ENCODE measurements at places on chromosomes 6 and 20.

GRCh38 chr6:35043381-35044130 is 97.6 kb downstream of the TCP11 start:
- DNase-seq: no peak

GRCh38 chr6:41289815-41290214 is 3.3 kb upstream of the TREM1 start:
- peak; percentile 4 for DNase-seq

- DNase-seq: no peak
These were observed 33.7 kb upstream of the FBXL4 start for GRCh38 chr6:98981473-98981872.

- no peak for DNase-seq
These were observed 78.0 kb downstream of the YTHDF1 start for GRCh38 chr20:63137851-63138415.

GRCh38 chr6:22631091-22631490 is 61.7 kb downstream of the HDGFL1 start:
- DNase-seq: no peak

DNA sequence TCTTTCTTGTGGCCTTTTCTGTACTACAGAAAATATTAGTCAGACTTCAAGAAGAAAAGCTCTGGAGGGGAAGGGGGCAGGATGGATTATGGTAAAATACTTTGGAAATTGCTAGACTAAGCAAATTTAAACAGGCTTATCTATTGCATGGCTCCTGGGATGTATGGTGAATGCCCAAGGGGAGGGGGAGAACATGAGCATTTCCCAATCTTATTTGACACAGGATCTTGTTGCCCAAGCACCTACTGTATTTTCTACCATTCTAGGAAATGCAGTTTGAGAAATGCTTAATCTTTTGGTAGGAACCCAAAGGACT is 86.1 kb upstream of the LAMP5 start:
- no peak for DNase-seq

GRCh38 chr20:41499961-41500725 is 118.0 kb downstream of the CHD6 start:
- no peak for DNase-seq

GRCh38 chr20:57932227-57932864 is 222.5 kb upstream of the PMEPA1 start:
- no peak for DNase-seq

- no peak for DNase-seq
These were observed 22.8 kb downstream of the SAMD5 start for GRCh38 chr6:147531321-147531720.

DNA sequence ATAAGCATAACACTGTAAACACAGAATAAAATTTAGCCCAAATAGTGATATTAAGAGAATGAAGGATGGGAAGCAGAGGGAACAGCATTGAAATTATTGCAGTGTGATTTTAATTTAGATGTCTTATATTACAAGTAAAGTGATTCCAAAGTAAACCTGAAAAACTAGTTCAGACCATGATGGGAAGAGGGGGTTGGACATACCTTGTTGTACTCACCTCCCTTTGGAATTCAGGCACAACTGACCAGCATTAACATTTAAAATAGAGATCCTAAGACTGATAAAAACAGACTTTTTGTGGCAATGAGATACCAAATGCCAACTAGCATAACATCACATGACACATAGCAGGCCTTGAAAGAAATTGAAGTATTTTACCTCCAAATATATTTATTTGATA is 262.6 kb upstream of the PRND start:
- DNase-seq: no peak

GRCh38 chr6:36578030-36578429 is 16.1 kb upstream of the SRSF3 start:
- DNase-seq: no peak

GRCh38 chr6:74199215-74199915 is 503.4 kb downstream of the CD109 start:
- no peak for DNase-seq

DNA sequence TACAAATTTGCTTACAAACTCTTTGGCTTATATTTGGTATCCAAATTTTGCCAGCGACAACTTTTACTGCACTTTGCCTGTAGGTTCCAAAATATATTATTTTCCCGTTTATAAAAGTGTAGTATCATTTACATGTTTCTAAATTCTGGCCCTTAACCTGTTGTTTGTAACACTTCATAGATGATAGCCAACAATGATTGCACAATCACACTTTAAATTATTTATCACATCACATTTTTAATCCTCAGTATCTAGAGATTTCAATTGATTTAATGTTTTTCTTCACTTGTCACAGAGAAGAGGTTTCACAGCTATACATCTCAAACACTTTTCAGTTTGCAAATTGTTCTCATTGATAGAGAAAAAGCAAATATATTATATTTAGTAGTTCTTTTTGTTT is 1151.2 kb upstream of the EYS start:
- no peak for DNase-seq

DNA sequence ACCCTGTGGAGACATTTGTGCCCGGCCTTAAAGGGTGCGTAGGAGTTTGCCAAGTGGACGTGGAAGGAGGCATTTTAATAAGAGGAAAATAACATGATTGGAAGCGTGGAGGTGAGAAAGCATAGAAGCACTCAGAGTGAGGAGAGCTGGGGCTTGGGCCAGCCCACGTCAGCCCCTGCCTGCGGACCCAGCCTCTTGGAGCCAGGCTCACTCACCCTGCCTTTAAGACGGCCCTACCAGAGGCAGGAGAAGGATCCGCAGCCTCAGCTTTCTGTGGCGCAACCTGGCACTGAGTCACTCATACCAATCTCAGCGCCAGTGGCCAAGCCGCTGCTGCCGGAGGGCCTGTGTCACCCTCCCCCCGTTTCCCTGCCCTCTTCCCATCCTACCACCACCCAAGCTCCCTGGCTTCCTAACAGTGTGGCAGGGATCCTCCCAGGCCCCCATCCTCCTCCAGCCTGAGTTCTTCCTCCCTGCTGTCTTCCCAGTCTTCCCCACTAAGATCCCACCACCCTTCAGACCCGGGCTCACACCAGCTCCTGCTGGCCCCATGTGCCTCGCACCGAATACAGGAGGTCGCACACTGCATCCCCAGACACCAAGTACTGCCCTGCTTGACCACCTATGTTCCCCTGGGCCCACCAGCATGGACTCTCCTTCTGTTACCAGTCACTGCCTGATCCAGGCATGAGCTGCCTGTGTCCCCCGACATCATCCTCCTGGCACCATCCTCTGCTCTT is 285.2 kb downstream of the UST start:
- DNase-seq: no peak

- no peak for DNase-seq
These were observed 282.9 kb upstream of the SOX4 start for GRCh38 chr6:21310568-21311140.

- DNase-seq: no peak
These were observed 3.7 kb downstream of the FOXF2 start for GRCh38 chr6:1392813-1393640.

GRCh38 chr6:113774127-113774825 is 82.9 kb upstream of the MARCKS start:
- no peak for DNase-seq

- no peak for DNase-seq
These were observed 110.0 kb upstream of the SYNDIG1 start for GRCh38 chr20:24359321-24360027.

DNA sequence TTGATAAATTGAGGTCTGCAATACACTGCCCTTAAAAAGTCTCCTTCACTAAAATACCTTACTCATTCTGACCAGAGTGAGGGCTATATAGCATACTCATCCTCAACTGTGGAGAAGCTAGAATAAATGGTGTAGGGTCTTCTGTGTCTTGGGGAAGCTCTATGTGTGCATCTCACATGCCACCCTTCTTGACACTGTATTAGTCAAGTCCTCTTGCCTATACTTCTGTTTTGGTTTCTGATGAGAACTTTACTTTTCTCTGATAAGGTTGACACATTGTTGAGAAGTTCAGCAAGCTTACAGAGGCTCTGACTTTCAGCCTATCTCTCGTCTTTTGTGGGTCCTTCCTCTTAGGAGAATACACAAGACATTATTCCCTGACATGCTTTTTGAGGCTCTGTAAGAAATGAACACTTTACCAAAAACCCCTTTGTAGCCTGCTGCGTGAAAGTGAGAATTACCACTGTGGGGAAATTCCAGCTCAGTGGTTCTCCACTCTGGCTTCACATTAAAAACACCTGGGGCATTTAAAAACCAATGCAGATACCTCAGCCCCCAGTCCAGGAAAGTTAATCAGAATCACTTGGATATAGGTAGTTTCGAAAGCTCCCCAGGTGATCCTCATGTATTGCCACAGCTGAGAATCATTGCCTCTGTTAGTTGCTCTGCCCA is 372.1 kb upstream of the HS3ST5 start:
- DNase-seq: no peak

DNA sequence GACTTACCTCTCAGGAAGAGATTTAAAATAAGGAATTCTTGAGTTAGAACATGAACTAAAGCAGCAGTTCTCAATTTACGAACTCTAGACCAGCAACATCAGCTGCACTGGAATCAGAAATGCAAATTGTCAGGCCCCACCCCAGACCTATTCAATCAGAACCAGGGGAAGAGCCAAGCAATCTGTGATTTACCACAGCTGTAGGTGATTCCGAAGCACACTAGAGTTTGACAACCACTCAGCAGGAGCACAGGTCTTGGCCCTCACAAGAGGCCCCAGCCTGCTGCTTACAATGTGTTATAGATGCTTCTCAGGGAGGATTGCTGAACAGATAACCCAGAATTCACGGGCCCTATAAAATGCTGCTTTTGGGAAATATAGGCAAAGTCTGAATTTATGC is 279.2 kb downstream of the PTPRK start:
- DNase-seq: no peak

DNA sequence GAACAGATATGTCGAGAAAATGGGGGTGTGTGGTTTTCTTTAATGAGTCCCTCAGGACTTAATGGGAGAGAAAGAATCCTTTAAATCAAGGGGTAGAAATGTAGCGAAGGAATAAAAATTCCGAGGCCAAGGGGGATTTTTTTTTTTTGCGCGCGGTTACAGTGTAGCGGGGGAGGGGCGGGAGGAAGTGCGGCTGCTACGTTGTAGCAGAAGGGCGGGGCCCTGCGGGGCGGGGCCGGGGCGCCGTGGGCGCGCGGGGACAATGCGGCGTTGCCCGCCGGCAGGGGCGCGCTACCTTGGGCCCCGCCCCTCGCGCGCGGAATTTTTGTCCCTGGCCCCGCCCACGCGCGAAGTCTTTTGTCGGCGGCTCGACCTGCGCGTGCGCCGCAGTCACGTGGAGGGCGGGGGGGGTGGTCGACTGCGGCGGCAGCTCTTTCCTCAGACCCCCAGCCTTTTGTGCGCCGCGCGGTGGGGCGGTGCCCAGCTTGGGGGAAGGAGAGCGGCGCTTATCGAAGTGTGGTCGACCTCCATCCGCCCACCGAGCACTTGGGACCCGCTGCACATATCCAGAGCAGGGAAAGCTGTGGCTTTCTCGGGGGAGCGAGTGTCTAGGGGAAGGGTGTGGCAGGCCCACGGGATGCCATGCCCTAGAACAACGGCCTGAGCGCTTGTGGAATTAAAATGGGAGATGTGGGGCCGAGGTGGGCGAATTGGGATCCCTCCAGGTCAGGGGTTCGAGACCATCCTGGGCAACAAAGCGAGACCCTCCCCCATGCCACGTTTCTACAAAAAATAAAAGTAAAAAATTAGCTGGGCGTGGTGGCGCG is 1.3 kb downstream of the TUBB start:
- DNase-seq: peak; percentile 74

GRCh38 chr6:1904466-1904799 is 294.7 kb downstream of the FOXC1 start:
- no peak for DNase-seq

DNA sequence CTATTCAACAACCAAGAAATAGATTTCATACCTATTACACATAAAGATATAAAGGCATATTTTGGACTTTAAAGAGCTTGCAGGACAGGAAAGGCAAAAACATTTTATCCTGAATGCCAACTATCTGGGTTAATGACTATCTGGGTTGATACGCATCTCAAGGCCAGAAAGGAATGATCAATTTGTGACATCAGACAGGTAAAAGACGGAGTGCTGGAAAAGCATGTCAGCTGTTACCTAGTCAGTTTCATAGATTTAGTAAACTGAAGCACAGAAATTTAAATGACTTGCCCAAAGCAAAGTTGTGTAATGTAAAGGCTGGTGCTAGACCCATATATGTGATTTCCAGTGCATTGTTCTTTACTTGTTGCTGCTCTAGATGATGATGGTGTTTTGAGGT is 36.8 kb downstream of the HDAC2 start:
- DNase-seq: no peak

DNA sequence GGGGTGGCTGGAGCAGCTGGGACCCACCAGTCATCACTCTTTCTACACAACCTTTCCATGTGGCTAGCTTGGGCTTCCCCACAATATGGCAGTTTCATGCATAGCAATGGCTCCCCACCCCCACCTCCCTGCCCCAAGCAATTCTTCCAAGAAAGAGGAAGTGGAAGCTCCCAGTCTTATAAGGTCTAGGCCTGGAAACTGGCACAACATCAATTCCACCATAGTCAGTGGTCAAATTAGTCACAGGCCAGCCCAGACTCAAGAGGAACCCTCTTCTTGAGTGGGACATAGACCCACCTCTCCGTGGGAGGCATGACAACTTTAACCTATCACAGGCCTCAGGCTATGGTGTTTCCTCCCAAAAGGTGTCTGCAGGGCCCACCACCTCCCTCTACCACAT is 17.7 kb downstream of the TGM6 start:
- DNase-seq: no peak

DNA sequence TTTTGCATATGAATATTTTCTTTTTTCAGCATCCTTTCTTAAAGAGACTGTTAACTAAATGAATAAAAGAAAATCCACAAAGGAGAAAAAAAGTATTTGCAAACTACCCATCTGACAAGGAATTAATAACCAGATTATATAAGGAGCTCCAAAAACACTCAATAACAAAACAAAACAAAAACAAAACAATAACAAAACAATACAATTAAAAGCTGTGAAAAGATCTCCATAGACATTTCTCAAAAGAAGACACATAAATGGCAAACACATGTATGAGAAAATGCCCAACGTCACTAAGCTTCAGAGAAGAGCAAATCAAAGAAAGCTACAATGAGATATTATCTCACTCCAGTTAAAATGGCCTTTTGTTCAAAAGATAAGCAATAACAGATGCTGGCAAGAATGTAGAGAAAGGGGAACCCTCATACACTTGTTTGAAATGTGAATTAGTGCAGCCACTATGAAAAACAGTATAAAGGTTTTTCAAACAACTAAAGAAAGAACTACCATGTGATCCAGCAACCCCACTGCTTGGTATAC is 1310.0 kb upstream of the EYS start:
- DNase-seq: no peak

DNA sequence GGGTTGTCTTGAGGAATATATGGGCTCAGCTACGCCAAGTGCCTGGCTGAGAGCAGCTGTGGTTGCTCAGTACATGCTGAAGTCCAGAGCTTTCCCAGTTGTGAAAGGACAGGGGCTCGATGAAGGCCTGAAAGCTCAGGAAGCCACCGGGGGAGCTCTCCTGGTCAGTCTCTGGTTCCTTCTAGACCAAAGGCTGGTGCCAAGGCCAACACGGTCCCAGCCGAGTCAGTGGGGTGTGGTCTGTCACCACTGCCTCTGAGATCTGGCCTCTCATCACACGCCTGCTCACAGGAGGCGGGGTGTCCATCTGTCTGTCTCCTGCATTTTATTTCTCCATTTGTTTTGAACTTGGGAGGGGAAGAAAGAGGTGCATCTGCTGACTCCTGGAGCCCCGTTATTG is 4.9 kb upstream of the FAM83C start:
- DNase-seq: no peak
